ENCODE measurements at places on chromosomes 16 and 17.

GRCh38 chr17:38565853-38566665 lies 39.7 kb downstream of the SRCIN1 start:
- no peak for DNase-seq

DNA sequence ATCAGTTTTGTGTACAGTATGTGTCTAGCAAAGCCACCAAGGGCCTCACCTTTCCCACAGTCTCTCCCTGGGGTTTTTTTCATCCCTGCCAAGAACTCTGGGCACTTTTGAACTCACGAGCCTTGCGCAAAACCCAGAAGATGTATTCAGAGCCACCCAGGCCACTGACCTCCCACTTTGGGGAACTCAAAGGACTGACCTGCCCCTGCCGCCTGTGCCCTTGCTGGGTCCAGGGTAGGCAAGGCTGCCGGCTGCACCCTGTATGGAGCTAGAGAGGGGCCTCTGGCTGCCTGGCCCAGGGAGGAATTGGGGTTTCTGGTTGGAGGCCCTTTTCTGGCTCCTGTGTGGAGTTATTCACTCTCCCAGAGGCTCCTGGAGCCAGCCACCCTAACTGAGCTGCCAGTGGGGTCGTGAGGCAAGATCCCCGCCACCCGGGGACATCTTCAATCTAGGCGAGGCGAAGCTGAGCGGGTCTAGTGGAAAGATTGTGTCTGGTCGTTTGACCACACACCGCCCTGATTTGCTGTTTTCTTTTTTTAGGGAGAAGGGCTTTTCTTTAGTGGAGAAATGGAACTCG lies 1.9 kb downstream of the CDK5R1 start:
- no peak for DNase-seq

GRCh38 chr16:67933805-67934204 lies 2.1 kb upstream of the CTRL start:
- no peak for DNase-seq

DNA sequence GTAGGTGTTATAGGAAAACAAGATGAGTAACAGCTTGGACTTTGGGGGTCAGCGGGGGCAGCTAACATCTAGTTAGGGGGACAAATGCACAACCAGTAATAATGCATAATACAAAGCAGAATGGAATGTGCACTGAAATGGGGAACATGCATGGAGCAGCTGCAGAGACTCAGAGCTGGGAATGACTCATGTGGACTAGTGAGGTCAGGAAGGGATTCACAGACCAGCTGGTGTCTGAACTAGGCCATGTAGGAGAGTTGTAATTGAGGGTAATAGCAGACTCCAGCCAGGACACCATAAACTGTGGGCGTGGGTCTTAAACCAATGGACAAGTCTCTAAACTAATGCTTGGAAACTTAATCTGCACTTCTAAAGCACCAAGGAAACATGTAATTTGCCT lies 176.8 kb upstream of the ASIC2 start:
- no peak for DNase-seq

DNA sequence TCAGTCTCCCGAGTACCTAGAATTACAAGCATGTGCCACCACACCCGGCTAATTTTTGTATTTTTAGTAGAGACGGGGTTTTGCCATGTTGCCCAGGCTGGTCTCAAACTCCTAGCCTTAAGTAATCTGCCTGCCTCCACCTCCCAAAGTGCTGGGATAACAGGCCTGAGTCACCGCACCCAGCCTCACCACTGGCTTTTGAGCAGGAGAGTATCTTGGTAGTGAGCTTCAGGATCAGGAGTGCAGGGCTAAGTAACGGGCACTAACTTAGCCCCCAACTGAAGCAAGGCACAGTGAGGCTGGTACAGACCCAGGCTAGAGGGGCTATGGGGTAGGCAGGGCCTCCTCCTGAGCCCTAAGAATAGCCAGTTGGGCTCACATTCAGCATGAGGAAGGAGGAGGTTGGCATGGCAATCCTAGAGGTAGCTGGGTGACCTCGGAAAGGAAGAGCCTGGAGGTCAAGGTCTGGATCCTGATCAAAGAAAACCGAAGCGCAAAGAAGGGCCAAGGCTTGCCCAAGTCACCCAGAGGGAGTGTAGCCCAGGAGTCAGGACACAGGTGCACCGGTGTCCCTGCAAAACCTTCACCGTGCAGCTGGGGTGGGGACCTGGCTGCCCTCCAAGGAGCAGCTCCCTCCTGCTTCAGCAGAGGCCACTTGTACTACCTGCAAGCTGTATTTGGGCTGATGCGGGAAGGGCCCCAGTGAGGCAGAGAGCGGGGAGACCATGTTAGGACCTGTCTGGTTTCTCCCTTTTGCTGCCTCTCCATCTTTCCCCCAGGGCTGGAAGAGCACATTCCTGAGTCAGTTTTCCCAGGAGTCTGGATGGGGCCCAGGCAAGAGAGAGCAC lies 1.3 kb upstream of the ADGRG5 start:
- DNase-seq = no peak

DNA sequence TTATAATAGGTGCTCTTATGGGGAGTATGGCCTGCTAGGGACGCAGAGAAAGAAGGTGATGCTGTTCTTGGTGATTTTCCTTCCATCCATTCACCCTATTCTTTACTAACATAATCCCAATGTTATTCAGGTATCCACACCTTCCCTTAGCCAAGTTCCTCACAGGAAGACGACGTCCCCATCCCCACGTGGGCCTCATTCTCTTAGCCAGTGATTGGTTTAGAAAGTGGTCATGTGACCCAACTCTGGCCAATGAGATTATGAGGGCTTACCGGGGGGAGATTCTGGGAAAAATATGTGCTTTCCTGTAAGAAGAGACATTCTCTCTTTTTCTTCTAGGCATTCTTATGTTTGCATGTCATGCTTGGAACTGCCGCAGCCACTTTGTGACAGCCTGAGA lies 474.7 kb downstream of the HAPSTR1 start:
- no peak for DNase-seq

- no peak for DNase-seq
Measured at GRCh38 chr16:75244844-75245758, 6.3 kb downstream of the BCAR1 start.

DNA sequence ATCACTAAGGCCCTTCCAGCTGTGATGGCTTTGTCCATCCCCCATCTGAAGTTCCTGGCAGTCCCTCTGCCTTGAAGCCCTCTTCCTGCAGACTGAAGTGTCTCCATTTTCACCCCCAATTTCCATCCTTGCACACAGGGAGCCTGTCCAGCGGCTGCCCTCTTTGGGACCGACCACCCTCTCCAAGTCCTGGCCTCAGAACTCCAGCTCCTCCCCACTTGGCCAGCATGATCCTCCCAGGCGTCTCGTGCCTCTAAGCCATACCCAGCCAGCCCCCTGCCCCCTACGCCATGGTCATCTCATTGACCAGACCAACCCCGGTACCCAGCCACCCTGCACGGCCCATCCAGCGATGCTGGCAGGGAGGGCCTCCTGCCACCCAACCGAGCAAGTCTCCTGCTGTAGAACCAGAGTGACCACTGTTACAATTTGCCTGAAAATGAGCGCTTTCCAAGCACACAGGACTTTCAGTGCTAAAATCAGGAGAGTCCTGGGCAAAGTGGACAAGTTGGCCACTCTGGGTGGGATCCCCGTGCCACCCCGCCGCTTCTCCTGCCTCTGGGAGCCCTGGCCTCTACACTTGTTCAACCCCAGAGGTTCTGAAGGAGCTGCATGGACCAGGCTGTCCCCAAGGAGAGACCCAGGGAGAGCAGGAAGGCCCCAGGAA lies 362.0 kb downstream of the SEC14L1 start:
- DNase-seq = no peak

- DNase-seq = no peak
Measured at GRCh38 chr17:6472517-6472916, 28.3 kb downstream of the PIMREG start.

- no peak for DNase-seq
Measured at GRCh38 chr16:83830769-83831455, 23.1 kb downstream of the HSBP1 start.

Data from activated CD8-positive, alpha-beta memory T cell treated with anti-CD3 and anti-CD28 coated beads for 1 hour (primary cell).